Kidney (tissue), 22 donors: ENCODE measurements at places on chromosomes 5 and 9.
A peak's percentile ranks its signal among the peaks of the same experiment; 100 is the strongest.

DNA sequence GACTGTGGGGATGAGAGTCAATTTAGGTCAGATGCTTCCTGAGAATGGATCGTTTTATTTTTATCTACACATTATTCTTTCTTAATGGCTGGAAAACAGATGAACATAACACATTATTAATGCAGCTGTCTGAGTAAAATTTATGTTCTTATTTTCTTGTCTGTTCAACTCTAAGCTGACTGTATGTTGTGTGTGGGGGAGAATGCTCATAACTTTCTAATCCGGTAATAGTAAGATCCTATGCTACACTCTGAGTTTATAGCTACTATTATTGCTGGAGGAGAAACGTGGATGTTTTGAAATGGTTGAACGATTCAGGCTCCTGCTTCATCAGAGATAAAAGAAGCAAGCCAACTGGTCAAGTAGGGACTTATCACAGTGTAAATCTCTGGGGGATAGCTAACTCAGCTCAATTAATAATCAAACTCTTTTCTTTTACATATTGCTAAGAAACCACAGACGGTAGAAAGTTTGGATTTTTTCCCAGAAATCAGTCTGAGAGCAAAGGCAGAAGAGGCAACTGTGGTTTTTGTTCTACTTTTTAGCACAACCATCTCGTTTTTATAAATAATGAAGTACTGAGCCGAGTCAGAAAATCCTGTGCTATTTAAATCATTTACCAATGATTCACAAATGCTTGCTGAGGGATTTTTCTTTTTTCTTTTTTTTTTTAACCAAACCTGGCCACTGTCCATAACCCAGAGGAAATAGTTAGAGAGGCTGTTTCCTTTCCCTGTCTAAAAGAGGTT lies 265.0 kb upstream of the FAM174A start:
- DNase-seq = no peak

DNA sequence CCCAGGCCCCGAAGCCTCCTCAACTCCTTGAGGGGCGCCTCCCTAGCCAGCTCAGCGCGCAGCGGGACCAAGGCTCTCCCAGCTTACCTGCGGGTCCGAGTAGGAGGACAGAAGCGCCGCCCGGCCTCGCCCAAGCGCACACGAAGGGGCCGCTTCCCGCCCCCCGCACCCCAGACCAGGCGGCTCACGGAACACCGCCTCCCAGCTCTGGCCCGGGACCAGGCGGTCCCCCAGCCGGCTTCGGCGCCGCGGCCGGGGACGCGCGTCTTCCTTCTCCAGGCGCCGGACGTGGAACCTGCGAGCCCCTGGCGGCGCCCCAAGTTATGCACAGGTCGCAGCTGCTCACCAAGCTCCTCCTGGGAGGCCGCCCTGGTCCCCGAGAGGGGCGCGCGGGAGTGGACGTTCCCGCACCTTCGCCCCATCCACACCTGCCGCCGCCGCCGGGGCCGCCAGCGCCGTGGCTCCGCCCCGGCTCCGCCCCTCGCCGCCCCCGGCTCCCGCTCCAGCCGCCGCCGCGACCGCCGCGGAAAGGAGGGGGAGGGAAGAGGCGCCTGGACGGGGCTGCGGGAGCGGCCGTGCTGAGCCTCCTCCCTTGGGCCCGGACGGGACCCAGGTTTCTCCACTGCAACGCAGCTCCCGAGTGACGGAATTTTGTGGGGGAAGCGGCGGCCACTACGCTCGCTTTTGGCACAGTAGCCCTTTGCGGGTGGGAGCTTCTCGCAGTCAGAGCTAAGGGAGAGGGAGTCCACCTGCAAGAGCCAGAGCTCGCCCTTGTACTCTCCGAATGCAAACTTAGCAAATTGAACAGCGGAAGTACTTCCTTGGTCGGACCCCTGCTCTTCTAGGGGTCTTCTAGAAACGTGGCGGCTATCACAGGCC lies 77.5 kb upstream of the IFNE start:
- DNase-seq = peak; percentile 63

DNA sequence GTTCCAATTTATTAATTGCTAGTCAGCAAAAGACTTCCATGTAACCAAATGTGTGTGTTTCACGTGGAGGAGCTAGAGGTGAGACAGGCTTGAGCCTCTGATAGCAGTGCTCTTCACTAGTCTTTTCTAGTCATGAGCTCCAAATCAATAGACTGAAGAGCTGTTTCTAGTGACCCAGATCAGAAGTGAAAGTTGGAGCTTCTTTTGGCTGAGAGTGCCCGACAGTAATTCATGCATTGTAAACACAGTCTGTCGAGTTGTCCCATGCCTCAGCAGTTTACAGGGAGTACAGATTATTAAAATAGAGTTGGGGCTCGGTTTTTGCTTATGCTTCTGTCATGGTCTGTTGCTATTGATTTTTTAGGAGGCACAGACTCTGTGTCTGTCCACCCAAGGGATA lies 793.1 kb downstream of the DTWD2 start:
- DNase-seq = peak; percentile 48

- DNase-seq = no peak
Observed at GRCh38 chr5:56964173-56964572, 12.2 kb upstream of the MIER3 start.

GRCh38 chr9:122106576-122106975 lies 13.5 kb upstream of the TTLL11 start:
- DNase-seq = no peak

DNA sequence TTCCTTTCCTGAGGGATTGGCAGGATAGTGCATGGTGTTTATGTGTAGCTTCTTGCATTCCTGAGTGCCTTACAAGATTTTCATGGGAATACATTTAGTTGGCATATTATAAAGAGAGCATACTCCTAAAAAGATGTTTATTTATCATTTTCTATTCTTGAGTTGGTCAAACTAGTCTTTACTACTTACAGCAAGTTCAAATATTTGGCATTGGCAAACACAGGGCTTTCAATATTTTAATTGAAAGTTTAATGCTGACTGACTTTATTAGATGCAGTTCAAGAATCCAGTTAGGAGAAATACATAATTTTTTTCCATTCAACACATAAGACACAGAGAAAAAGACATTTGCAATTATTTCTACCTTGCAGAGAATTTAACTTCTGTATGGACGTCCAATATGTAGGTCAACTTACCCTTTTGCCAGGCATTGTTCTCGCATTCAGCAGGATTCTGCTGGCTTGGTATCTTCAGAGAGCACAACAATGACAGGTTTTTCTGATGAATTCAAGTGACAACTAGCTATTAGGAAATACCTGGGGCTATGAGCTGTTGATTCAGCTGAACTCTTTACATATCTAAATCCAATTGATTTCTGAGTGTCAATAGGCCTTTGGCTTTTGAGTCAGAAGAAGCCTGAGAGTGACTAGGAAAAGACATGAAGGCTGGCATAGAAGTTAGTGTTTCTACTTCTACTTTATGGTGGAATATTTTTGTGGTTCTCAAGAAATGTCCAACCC lies 129.6 kb downstream of the LURAP1L start:
- no peak for DNase-seq

GRCh38 chr9:108168236-108168850 lies 678.8 kb upstream of the KLF4 start:
- no peak for DNase-seq

DNA sequence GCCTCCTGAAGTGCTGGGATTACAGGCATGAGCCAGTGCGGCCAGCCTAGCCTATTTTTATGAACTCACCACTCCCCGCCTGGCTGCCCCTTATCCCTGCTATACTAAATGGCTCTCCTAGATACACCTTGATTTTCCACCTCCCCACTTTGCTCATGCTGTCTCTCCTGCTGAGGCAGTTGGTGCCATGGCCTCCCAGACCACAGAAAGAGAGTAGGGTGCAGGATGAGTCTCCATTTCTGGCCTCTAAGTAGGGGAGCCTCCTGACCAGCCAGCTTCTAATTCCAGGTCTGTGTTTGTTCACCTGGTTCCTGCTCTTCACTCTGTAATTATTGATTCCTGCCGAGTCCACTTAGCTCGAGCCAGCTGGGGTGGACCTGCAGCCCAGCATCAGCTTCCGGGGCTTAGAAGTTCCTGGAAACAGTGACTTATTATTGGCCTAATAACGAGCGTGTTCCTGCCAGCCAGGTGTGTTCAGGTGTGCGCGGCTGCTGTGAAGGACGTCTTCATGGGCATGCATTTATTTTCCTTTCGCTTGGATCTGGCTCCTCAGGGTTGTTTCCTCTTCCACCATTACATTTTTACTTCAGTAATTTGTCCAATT lies 34.0 kb downstream of the ZNF618 start:
- peak; percentile 78 for DNase-seq

DNA sequence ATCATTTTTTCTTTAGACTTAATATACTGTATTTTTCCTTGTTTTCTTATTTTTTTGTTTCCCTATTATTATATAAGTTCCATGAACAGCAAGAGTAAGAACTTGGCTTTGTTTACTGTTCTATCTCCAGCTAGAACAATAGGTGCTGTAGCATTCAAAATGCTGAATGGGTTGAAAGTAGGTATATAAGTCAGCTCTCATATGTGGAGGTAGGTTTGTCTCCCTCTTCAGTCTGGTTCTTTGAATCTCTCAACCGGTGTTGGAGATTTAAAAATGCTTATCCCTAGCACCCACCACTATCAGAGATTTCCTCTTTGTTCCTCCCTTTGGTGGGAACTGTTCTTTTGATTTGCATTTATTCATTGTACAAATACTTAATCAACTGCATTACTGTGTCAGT lies 87.5 kb upstream of the FSD1L start:
- DNase-seq = no peak

DNA sequence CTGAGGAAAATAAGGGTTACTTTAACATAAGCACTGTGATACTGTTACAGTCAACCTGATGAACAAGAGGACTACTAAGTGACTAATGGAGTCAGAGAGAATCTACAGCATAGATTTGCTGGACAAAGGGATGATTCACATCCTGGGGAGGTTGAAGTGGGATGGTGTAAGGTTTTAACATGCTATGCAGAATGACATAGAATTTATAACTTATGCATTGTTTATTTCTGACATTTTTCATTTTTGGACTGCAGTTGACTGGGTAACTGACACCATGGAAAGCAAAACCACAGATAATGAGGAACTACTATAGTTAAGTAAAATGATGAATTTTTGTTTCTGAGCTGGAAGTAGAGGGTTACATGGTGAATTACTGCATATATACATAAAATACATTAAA lies 389.2 kb downstream of the MAT2B start:
- DNase-seq = no peak

DNA sequence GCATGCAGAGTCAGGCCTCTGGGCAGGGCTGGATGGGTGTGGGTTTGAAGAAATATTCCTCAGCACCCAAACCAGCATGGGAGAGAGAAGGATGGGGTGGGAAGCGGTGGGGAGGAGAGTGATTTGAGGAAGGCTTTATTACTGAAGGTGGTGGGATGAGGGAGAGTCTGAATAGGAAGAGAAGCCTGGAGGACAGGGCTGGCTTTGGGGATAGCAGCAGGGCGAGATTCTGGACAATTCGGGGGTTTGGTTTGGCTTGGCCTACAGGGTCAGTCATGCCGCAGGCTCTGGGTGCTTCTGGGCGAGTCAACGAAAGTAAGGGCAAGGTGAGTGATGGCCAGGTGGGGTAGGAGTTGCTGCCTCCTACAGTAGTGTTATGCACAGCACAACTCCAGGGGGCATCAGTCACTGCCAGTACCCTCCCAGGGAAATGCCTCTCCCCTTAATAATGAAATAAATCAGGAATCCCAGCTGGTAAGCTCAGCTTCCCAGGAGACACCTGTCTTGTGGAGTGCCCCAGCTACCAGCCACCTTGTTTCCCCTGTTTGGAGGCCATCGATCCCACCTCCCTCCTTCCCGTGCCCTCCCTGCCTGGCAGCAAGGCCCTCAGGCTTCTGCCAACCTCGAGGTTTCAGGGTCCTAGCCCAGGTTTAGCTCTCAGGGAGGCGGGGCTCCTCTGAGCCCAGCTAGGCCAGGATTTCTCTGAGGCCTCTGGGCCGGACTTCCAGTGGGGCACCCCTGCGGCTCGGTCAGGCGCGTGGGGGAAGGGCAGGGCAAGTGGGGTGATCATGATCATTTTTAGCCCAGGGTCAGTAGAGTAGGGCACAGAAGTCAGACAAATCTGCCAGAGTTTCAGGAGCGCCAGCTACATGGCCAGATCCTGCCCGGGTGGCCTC lies 741 bp upstream of the NKX2-5 start:
- no peak for DNase-seq

- no peak for DNase-seq
Observed at GRCh38 chr9:406886-407654, 192.4 kb downstream of the DOCK8 start.

GRCh38 chr9:38067859-38068681 lies 957 bp downstream of the SHB start:
- DNase-seq = peak; percentile 73

DNA sequence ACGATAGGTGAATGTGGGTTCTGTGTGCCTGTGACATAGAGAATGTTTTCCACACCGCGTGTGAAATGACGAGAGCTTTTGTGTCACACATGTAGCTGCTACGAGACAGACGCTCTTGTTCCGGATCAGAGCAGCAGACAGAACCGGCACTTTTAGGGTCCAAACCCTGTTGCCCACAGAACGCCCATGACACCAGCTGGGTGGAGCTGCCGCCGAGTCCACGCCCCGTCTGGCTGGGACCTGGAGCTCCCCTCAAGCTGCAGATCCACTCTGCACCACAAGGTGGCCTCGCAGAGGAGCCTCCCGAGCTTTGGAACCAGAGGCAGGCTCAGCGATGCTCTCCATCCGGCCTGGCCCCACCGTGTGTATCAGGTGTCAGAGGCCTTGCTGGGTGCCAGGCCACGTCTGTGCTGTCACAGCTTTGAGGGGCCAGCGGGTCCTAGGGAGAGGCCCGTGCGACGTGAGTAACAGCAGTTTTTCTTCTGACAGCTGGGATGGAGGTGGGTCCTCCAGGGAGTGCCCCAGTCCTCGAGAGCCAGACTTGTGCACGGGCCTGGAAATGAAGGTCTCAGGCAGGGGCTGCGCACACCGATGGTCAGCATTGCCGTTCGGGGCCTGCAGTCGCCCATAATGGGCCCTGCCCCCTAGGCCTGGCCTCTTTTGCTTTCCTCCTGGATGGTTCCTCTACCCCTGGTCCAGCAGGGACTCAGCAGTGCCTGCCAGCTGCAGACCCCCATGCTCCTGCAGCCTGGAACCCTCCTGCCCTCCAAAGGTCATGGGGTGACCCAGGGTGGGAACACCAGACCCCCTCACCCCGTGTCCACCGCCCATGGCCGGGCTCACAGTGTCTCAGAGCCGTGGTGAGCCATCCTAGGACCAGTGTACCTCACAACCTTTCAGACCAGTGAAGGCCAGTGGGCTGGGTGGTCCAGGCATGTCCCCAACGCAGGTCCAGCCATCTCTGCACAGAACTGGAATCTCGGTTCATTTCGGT lies 2.5 kb upstream of the LRRC14B start:
- peak; percentile 93 for DNase-seq

GRCh38 chr5:168935183-168935582 lies 356.0 kb upstream of the PANK3 start:
- no peak for DNase-seq

DNA sequence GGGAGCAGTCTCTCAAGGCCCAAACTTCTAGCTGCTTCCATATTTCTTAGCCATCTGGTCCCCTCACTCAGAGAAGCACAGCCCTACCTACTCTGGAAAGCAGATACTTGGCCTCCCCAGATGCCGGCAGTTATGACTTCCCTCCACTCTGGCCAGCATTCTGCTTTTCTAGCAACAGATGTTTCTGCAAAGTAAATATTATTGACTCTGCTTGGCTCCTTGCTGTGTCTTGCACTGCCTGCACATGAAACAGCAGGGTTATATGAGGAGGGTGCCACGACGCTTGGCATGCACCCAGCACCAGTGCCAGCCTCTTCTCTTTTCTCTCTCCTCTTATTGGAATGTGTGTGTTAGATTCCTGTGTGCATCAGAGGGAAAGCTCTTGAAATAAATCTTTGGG lies 99.7 kb downstream of the ARHGAP26 start:
- DNase-seq = no peak
